ENCODE measurements at places on chromosomes 13 and 19.
A peak's percentile ranks its signal among the peaks of the same experiment; 100 is the strongest.

- DNase-seq: no peak
Observed at GRCh38 chr19:18612051-18612771, 459 bp upstream of the TMEM59L start.

DNA sequence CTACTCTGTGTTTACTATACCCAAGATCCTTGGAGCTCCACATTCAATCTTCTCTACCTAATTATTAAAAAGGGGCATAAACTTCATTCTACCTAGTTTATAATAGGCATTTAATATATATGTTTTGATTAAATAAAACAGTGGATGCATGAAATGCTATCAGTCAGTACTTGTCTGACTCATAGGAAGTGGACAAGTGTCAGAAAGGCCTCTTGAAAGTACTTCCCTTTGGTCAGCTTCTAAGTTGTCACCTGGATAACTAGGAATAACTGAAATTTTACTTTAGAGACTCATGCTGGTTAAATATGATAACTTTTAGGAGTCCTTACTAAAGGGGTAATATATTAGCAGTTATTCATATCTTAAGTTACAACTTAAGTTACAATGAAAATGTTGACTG is 329.8 kb downstream of the KLF5 start:
- no peak for DNase-seq

- DNase-seq: no peak
Observed at GRCh38 chr13:24096659-24097058, 63.9 kb upstream of the SPATA13 start.

GRCh38 chr19:18502246-18502637 is 19.6 kb downstream of the ELL start:
- DNase-seq: no peak

GRCh38 chr19:12647490-12648071 is 19.0 kb downstream of the MAN2B1 start:
- DNase-seq: peak; percentile 73

- peak; percentile 76 for DNase-seq
Observed at GRCh38 chr19:45446295-45446694, 21.5 kb upstream of the FOSB start.

GRCh38 chr19:6772028-6772865 is at the start of gene VAV1:
TSS of gene VAV1 (plus strand) at chr19:6772708. CDS start at chr19:6772808, 100 bp downstream.
- DNase-seq: peak; percentile 96

DNA sequence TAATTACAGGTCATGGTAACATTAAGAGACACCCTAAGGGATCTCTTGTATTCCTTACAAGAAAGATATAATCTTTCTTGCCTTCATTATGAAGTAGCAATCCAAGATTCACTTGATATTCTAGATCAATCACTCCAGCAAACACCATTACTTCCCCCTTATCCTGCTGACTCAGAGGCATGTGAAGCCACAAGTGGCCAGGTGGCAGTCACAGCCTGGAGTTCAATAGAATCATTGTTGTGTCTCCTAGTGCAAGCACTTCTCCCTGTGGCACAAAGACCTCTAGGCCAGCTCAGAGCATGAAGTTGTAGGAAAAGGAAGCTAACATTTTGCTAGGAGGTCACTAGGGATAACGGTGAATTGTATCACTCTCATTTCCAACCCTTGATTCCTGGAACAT is 864.3 kb upstream of the ATXN8OS start:
- DNase-seq: no peak

GRCh38 chr13:69274231-69274630 is 833.4 kb upstream of the ATXN8OS start:
- DNase-seq: no peak

GRCh38 chr13:67120872-67121531 is 109.1 kb downstream of the PCDH9 start:
- DNase-seq: no peak

DNA sequence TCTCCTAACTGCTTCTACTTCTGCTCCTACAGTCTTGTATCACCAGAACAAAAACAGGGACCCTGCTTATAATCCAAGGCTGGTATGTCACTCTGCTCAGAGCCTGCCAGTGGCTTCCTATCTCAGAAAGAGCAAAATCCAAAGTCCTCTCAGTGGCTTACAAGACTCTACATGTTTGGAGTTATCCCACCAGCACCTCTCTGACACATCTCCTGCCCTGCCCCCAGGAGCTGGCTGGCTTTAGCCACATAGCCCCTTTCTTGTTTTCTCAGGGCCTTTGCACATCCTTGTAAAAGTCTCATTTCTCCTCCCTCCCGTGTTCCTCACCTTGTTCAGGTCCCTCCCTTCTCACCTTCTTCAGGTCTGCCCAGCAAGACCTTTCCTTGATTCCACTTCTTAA is 2.2 kb upstream of the KCTD12 start:
- DNase-seq: no peak

DNA sequence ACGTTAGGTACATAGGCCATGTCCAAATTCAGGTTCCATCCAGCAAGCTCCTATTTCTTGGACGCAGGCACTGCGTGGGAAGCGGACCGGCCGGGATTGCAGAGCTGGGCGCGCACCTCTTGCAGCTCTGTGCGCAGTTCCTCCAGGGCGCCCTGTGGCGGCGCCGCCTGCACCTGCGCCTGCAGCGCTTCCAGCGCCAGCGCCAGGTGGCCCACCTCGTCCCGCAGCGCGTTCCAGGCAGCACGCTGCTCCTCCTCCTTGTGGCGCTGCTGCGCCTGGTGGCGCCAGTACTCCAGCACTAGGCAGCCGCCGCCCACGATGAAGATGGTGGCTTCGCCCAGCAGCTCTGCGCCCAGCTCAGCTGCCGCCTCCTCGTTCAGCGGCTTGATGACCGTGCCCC is 31.1 kb downstream of the OPA3 start:
- DNase-seq: no peak

DNA sequence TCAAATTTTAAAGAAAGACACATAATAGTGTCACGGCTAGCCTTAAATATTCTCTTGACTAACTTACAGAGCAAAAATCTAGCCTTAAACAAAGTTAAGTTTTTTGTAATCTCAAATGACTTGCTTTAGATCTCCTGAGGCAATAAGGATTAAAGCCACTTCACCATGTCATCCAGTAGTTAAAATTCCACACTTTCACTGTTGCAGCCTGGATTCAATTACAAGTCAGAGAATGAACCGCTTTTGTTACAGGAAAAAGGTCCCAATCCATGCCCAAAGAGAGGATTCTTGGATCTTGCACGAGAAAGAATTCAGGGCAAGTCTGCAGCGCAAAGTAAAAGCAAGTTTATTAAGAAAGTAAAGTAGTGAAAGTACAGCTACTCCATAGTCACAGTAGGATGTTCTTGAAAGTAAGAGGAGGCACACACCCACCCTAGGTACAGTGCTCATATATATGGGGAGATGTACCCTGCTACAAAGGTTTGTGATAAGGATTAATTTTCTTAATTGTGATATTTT is 34.6 kb upstream of the CD177 start:
- no peak for DNase-seq

GRCh38 chr13:80783926-80784565 is 443.1 kb upstream of the SPRY2 start:
- DNase-seq: no peak

DNA sequence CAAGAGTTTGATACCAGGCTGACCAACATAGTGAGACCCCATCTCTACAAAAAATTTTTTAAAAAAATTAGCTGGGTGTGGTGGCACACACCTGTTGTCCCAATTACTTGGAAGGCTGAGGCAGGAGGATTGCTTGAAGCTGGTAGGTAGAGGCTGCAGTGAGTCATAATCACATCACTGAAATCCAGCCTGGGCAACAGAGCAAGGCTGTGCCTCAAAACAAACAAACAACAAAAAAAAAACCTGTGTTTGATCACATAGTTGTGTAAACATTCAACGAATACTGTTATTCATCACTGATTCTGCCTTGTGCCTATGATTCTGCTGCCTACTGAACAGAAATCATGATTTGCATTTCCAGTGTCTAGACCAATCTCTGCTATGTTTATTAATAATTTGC is 134.0 kb downstream of the TBC1D4 start:
- no peak for DNase-seq

GRCh38 chr13:91659256-91660075 is 261.0 kb downstream of the GPC5 start:
- DNase-seq: no peak

DNA sequence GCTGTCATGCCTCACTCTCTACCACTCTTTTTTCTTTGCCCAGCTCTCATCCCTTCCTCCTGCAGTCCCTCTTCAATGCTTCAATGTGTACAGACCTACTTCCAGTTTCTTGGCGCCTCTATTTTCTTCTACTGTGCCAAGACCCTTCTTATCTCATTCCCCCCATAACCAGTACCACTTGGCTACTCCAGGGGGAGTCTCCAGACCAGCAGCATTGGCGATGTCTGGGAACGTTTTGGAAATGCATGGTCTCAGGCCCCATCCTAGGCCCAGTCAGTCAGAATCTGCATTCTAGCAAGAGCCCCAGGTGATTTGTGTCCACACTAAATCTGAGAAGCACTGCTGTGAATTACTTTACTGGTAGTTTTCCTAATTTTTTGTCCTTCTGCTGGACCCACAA is 198.2 kb downstream of the SLC7A1 start:
- DNase-seq: no peak

DNA sequence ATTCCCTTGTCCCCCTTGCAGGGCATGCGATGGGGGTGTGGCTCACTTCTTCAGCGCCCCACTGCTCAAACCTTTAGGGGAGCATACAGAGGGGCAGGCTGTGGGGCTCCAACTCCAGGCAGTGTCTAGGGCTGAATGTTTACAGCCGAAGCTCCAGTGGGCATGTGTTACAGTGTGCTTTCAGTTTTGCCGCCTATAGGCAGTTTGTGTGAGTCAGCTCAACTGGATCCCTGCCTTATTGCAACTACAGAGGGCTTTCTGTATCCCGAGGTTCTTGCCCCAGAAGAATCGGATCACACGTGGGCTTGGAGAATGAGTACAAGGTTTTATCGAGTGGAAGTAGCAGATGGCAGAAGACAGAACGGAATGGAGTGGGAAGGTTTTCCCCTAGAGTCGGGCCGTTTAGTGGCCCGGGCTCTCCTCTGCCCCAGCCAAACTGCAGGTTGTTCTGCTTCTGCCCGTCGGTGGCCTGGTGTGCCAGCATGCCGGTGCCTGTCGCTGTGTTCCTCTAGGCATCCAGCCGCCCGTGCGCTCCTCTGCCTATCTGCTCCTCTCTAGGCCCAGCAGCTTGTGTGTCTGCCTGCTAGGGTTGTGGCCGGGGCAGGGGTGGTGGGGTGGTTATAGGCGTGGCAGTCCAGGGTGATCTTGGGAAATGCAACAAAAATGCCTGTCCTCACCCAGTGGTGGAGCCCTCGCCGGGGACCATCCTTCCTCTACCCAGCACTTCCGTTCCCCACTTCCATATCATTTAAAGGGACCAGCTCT is 435.9 kb upstream of the SGCG start:
- no peak for DNase-seq

DNA sequence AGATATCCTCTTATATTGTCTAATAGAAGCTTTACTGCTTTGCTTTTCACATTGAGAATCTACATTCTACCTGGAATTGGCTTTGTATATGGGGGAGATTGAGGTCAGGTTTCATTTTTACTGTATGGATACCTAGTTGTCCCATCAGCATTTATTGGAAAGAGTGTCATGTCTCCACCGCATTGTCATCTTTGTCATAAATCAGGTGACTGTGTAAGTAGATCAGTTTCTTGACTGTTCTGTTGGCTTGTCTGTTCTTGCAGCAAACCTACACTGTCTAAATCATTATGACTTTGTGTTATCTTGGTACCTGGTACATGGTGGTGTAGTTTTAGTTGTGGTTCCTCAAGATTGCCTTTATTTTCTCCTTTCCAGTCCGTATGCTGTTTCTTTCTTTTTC is 5.8 kb downstream of the URI1 start:
- no peak for DNase-seq

- no peak for DNase-seq
Observed at GRCh38 chr13:51920786-51921185, 59.0 kb downstream of the CCDC70 start.

Data from hematopoietic multipotent progenitor cell treated with erythropoietin and hydrocortisone succinate and interleukin-3 and kit ligand, for 4 days (in vitro differentiated cells).